AG10803 (cell line): ENCODE measurements at places on chromosomes 6 and 20.
A peak's percentile ranks its signal among the peaks of the same experiment; 100 is the strongest.

GRCh38 chr6:12119085-12119588 is 107.0 kb downstream of the HIVEP1 start:
- DNase-seq = no peak

DNA sequence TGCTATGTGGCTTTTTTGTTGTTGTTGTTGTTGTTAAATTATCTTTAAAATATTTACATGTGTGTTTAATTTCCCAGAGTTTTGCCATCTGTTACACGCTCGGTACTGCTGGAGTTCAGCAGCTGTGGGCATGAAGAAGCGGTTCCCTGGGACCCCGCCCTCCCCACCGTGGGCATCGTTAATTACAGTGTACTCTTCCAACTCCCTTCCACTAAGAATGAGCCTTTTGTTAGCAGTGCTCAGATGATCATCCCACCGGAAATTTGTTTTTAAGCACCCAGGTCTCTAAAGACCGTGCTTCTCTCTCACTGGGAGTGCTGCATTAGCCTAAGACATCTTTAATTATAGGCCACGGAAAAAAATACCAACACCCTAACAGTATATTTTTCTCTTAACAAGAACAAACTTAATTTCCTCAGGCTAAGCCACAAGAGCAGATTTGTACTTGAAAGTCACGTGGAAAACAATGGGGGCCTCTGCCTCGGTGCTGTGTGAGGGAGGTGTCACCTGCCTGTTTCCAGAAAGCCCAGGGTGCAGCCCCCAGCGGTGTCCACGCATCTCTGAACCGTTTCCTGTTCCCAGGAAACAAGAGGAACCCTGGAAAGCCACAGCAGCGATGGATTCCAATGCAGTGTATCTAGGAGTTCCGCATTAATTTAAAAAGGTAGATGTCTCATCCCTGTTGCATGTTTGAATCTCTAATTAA is 113.3 kb upstream of the FRMD1 start:
- no peak for DNase-seq

DNA sequence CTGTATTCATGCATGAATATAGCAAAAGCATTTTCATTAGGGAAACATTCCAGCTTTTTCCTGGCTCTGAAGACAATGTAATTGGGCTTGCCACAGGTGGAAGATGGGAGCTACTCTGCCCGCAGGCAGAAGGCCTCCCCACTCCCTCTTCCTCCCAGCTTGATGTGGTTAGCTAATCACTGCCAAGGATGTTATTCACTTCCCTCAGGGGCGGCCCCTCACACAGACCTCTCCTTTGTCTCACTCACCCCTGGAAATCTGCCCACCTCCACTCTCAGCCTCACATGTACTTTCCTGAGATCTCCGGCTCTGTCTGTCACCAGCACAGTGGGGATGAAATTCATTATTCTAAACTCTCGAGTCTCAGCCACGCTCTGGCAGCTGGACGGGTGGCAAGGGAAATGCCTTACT is 100.7 kb downstream of the ANKRD60 start:
- DNase-seq = peak; percentile 90

DNA sequence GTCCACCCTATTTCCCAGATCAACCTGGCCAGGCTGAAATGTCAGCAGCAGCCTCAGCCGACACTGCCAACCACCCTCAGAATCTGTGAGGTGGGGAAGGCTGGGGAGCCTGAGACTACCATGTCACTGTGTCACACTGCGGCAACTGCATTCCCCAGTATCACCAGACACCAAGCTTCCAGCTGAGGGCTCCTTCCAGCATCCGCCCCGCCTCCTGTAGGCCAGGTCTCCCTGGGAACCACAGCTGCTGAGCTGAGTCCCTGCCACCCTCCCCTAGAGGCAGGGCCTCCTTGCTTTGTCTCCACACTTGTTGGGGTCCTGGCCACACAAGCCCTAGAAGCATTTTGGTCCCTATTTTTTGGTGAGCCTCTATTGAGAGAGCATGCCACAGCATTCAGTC is 115.7 kb downstream of the UNC5CL start:
- no peak for DNase-seq

DNA sequence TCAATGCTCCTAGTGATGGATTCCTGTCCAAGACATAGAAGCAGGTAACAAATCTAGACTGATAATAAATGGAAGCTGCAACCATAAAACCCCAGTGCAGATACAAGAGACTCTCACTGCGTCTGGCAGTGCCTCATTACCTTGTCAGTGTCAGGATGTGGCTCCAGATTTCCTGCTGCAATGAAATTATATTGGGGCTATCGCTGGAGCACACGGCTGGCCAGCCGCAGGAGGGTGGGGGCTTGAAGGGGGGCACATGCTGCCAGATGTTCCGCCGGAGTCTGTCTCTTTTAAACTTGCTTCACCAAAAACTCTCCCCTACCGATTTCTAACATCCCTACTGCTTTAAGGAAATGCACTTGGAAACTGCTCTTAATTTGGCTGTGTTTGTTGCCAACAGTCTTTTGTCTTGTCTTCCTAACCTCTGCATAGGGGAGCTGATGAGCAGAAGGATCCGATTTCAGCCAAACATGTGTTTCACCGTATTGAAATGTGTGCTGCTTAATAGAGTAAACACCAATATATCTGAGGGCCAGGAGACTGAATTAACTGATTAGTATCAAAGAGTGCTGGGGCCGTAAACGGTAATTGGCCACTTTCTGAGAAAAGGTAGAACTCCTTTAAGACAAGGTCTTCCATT is 102.2 kb upstream of the EXOC2 start:
- DNase-seq = no peak

DNA sequence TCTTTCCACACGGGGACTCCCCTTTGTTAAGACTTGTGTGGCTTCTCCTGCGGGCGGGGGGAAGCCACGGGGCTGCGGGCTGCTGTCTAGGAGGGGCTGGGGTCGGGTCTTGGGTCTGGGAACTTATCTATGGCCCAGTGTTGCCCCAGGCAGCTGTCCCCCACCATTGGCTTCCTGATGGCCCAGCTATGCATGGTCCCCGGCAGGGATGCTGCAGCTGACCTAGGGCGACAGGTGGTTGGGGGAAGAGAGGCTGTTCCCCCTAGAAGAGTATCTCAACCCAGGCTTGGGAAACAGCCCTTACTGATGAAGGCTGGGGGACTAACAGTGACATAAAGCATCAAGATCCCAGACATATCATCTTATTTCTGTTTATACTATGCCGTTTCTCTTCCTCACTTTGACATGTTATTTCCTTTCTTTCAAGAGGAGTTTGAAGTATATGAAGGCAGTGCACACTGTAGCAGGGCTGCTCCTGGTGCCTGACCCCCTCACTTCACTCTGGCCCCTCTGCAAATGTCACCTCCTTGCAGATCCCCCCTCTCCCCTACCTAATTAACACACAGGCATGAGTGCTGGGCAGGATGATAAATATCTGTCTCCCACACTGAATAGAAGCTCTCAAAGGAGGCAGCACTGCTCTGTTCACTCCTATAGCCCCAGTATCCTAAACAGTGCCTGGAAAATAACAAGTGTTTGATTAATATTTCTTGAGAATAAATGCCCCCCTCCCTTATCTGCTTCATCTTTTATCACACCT is 87.0 kb downstream of the HIVEP2 start:
- no peak for DNase-seq

DNA sequence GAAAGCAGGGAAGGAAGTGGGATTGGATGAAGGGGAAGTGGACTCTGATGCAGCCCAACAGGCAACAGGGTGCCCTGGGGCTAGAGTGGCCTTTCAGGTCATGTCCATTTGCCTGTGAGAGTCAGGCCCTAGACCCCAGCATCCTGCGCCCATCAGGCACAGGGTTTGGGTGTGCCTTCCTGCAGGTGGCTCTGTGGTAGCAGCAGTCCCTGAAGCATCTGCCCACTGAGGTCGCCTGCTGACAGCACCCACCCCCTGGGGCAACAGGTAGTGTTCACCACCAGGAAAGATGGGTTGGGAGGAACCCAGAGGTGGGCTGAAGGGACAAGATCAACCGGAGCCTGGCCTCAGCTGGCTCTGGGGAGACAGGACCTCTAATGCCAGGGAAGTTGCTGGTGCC is 3.6 kb downstream of the PACSIN1 start:
- DNase-seq = no peak

- DNase-seq = no peak
Measured at GRCh38 chr20:23955896-23956295, 32.7 kb downstream of the GGTLC1 start.

- no peak for DNase-seq
Measured at GRCh38 chr6:33372526-33373123, 19.0 kb upstream of the KIFC1 start.

- no peak for DNase-seq
Measured at GRCh38 chr6:148293181-148293995, 49.2 kb upstream of the SASH1 start.

DNA sequence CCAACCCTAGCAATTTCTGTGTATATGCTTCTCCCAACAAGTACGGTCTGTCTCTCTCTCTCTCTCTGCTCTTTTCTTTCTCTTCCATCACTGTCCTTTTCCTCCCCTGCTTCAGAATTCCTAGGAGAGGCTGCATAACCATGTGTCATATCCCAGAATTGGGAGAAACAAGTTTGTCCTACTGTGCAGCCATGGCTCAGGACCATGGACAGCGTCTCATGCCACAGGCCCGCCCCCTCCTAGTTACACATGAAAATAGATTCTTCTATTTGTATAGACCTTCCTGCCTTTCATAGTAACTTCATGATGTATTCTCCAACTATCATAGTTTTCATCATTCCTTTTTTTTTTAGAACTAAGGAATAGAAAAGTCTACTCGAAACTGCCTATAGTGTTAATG is 98.0 kb downstream of the FNDC1 start:
- no peak for DNase-seq

GRCh38 chr20:12911372-12911771 is 97.4 kb upstream of the SPTLC3 start:
- no peak for DNase-seq

DNA sequence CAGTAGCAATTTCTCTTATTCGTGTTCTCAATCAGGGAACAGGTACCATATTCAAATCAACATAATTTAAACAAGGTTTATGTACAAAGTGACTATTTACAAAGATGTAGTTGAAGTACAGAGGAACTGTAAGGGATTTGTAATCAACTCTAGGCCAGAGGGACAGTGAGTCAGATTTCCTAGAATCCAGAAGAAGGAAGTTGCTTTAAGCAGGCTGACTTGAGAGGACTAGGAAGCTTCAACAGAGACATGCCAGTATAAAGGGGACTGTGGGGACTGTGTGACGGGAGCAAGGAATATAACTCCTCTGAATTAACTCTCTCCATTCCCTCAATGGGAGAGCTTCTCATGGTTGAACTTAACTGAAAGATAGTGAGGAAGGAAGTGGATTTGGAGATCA is 427.4 kb upstream of the JAG1 start:
- DNase-seq = no peak

- no peak for DNase-seq
Measured at GRCh38 chr6:46203391-46204177, 32.8 kb upstream of the ENPP5 start.

- DNase-seq = no peak
Measured at GRCh38 chr6:90446164-90446563, 140.7 kb downstream of the MAP3K7 start.

GRCh38 chr6:79694156-79694555 is 63.0 kb downstream of the SH3BGRL2 start:
- no peak for DNase-seq

DNA sequence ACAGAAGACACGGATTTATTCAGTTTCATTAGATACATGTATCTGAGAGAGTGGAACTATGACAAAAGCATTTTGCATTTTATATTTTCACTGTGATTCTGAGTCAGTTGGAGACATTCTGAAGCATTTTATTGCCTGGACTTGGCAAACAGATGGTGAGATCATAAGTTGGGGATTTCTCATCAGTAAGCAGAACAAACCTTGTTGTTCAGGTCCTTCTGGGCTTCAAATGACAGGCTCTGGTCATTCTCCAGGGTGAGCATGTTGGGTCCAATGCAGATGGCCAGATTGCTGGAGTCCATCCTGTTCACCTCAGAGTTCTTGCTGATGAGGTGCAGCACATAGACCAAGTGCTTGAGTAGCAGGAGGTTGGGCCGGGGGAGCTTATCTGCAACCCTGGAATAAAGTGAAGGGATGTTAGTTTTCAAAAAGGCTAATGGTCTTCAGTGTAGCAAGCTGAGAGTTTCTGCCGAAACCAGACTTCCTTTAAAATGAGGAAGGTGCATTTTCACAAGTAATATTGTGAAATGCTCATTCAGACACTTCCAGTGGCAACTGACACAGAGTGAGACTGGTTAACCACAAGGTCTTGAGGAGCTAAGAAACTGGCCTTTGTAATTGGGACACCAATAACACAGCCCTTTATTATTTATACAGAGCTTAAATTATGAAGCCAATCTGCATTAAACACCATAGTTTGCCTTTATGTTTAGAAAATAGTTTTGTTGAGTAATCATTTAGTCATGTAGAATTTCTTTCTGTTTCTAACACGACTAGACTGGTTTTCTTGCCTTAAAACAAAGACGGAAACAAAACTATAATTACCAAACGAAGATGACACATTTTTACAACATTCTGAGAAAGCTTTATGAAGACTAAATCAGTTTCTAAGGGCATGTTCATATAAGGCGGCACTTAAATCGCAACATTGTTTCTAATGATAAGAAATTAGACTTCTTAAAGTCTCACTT is 5.6 kb downstream of the TAGAP start:
- DNase-seq = peak; percentile 55

- no peak for DNase-seq
Measured at GRCh38 chr6:13315896-13316295, 12.4 kb downstream of the TBC1D7 start.

- no peak for DNase-seq
Measured at GRCh38 chr20:23086056-23086566, at the start of gene CD93. TSS of gene CD93 (minus strand) at chr20:23086324. CDS start at chr20:23086192, 132 bp downstream.

GRCh38 chr20:31809661-31810060 is 9.5 kb upstream of the MYLK2 start:
- no peak for DNase-seq

- peak; percentile 51 for DNase-seq
Measured at GRCh38 chr20:29873946-29874345, 1383.5 kb upstream of the DEFB115 start.

GRCh38 chr6:87705070-87705691 is 3.1 kb upstream of the AKIRIN2 start:
- DNase-seq = no peak

GRCh38 chr6:155247618-155248007 is 16.2 kb upstream of the CLDN20 start:
- peak; percentile 77 for DNase-seq

DNA sequence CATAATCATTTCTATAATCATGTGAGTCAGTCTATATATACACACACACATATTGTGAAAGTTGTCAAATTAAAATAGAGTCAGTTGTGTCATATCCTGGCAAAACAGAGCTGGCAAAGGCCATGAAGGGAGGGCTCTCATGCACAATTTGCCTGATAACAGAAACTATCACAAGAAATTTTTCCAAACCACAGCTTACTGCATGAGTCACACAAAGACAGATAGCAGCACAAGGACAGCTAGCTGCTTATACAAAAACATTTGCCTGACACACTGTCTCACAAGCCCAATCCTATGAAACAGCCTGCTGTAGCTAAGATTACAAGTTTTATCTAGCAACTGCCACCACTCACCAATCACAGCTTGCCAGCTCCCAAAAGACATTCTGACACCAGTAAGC is 848.5 kb upstream of the MAN1A1 start:
- DNase-seq = peak; percentile 1

DNA sequence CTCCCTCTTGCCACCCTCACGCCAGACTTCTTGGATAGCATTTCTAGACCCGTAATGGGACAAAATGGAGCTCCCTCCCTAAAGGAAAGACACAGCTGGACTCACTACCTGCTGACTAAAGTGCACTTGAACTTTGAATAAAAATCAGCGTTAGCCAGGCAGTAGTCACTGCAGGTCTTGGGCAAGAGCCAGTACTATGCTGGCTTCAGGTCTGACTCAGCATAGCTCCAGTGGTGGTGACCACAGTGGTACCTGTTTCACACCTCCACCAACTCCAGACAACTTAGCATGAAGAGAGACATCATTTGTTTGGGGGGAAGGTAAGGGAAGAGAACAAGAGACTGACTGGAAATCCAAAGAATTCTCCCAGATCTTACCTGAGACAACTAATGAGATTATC is 906.8 kb downstream of the GRIK2 start:
- no peak for DNase-seq
